B cell (primary cell): ENCODE measurements at places on chromosomes 12 and 14. TPM values are rescaled to one million over a fixed set of nuclear protein-coding genes. Genes with fewer than 3 reads are reported as not detected.

GRCh38 chr12:112916270-112916669 is 9.5 kb downstream of the OAS1 start:
- no peak overlapping the region for H3K4me3 ChIP-seq
- no peak overlapping the region for H3K27ac ChIP-seq
- no peaks in the 10 kb centered on the region for H3K4me1 ChIP-seq
- DNase-seq: no peak
- no peaks in the 10 kb centered on the region for H3K27me3 ChIP-seq

DNA sequence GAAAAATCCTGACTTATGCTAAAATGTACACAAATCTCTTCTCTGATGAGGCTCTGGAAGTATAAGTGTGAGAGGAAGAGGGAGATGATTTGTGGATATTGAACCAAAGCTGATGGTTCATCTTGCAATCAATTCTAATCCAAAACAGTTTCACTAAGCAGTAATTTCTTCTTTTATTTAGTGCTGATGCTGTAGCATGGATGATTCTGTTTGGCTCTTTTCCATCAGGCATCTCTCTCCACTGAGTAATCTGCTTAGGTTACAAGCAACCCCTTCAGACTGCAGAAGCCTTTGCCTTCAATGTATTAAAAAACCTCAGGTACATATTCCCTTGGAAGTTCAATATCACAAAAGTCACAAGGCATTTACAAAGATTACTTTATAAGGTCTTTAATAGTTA is 159.1 kb upstream of the CCDC198 start:
- H3K4me1 ChIP-seq: no peaks in the 10 kb centered on the region
- no peaks in the 10 kb centered on the region for H3K27me3 ChIP-seq
- no peak for DNase-seq
- H3K4me3 ChIP-seq: no peak overlapping the region

- no peaks in the 10 kb centered on the region for H3K36me3 ChIP-seq
- H3K27me3 ChIP-seq: no peaks in the 10 kb centered on the region
- H3K4me1 ChIP-seq: no peaks in the 10 kb centered on the region
- no peak overlapping the region for H3K27ac ChIP-seq
- no peak overlapping the region for H3K4me3 ChIP-seq
- DNase-seq: no peak
Measured at GRCh38 chr12:128557231-128557630, 266.5 kb downstream of the SLC15A4 start.

GRCh38 chr12:272942-273341 is 10.3 kb upstream of the SLC6A13 start:
- no peaks in the 10 kb centered on the region for H3K27me3 ChIP-seq
- no peak for DNase-seq
- no peak overlapping the region for H3K4me3 ChIP-seq
- no peaks in the 10 kb centered on the region for H3K4me1 ChIP-seq

DNA sequence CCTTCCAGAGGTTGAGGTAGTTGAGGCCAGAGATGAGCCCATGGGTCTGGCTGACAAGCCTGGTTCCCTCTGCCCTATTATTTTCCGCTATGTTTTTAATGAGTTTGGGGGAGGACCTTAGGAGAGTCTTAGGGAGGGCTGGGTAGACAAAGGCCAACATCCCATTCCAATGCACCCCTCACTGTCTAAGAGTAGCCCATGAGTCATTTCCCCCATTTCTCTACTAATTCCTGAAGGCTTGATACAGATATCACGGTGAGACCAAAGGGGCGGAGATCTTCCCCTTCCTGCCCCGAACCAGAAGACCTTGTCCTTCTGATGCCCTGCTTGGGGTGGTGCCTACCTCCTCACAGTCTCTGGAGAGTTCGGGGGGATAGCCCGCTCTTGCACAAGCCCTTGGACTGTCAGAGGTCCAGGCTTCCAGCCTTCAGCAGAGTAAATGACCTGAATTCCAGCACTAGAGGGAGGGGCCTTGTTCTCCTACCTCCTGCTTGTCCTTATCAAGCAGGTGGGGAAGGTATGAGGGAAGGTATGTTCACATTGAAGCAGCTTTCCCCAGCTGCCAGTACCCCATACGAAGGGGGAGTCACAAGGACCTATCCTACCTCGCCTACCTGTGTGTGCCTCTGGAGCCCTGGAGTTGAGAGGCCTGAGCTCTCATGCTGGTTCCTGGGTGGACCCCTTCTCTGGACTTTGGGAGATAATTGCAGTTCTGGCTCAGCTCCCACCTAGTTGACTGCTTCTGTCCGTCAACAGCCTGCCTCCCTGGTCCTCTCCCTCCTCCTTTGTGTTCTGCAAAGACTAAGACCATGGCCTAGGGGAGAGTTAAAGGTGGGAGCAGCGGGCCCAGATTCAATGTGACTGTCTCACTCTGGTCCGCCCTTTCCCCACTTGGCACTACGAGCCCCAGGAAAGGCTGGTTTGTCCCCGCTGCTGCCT is 3.7 kb downstream of the PSMB11 start:
- H3K4me3 ChIP-seq: no peak overlapping the region
- no peaks in the 10 kb centered on the region for H3K4me1 ChIP-seq
- no peak for DNase-seq

DNA sequence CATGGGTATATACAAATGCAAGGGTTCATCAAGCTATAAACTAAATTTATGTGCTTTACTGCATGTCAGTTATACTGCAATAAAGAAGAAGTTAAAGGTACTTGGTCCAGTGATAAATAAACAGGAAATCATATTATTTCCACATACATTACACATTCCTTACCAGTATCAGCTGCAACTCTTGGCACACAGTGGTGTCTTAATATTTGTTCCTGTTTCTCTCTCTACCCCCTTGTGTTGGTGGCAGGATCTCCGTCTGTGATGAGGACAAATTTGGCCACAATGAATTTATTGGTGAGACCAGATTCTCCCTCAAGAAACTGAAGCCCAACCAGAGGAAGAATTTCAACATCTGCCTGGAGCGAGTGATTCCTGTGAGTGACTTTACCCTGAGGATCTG is 19.2 kb upstream of the OAS1 start:
- no peak overlapping the region for H3K27ac ChIP-seq
- H3K4me1 ChIP-seq: no peaks in the 10 kb centered on the region
- H3K4me3 ChIP-seq: no peak overlapping the region
- no peak for DNase-seq
- no peaks in the 10 kb centered on the region for H3K27me3 ChIP-seq
- no peaks in the 10 kb centered on the region for H3K36me3 ChIP-seq

- H3K4me1 ChIP-seq: peaks cover 3% of the 10 kb centered on the region
- H3K27me3 ChIP-seq: peaks cover 12% of the 10 kb centered on the region
- DNase-seq: no peak
- H3K27ac ChIP-seq: no peak overlapping the region
- H3K4me3 ChIP-seq: no peak overlapping the region
Measured at GRCh38 chr12:99981639-99982190, 3.0 kb downstream of the ANKS1B start.

- H3K27me3 ChIP-seq: no peaks in the 10 kb centered on the region
- H3K27ac ChIP-seq: no peak overlapping the region
- H3K4me3 ChIP-seq: no peak overlapping the region
- DNase-seq: no peak
- H3K4me1 ChIP-seq: no peaks in the 10 kb centered on the region
Measured at GRCh38 chr12:58678753-58679152, 241.6 kb downstream of the LRIG3 start.

DNA sequence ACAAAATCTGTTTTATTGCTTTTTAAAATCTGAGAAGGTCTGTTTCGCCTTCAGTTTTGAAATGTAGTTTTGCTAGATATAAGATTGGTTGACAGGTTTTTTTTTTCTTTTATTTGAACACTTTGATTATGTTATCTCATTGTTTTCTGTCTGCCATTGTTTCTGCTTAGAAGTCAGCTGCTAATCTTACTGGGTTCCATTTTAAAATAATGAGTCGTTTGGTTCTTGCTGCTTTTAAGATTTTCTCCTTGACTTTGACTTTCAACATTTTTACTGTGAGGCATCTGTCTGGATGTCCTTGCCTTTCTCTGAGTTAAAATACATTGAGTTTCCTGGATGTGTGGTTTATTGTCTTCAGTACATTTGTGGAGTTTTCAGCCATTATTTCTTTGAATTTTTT is 56.7 kb downstream of the ADIPOR2 start:
- no peaks in the 10 kb centered on the region for H3K4me1 ChIP-seq
- no peak for DNase-seq
- H3K4me3 ChIP-seq: no peak overlapping the region
- no peak overlapping the region for H3K27ac ChIP-seq
- peaks cover 3% of the 10 kb centered on the region for H3K36me3 ChIP-seq

GRCh38 chr14:79411403-79412174 is 799.7 kb downstream of the DIO2 start:
- H3K27me3 ChIP-seq: no peaks in the 10 kb centered on the region
- DNase-seq: no peak
- H3K36me3 ChIP-seq: no peaks in the 10 kb centered on the region
- no peaks in the 10 kb centered on the region for H3K4me1 ChIP-seq

- H3K4me1 ChIP-seq: peaks cover 20% of the 10 kb centered on the region
- peak within 1 kb of the TSS; percentile 52 for H3K27ac ChIP-seq
- peak; percentile 90 for DNase-seq
- H3K27me3 ChIP-seq: no peaks in the 10 kb centered on the region
Measured at GRCh38 chr14:20989787-20990600, at the start of gene METTL17. TSS of gene METTL17 (plus strand) at chr14:20989980. CDS start at chr14:20990003, 23 bp downstream.

DNA sequence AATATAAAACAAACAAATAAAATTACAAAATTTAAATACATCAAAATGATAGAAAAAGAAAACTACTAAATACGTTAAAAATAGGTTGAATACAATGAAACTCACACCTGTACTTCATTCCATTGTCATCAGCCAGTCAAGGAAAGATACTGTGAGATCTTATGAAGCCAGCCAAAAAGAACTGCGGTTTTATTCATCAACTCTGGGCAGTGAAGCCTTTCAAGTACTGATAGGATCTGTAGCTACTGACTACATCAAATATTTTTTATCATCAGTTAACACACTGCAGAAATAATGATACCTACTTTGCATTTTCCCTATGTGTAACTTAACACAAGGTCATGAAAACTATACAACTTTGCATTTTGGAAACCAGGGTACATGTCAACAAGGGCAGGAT is 46.3 kb upstream of the FAR2 start:
- peaks cover 17% of the 10 kb centered on the region for H3K4me1 ChIP-seq
- H3K36me3 ChIP-seq: no peaks in the 10 kb centered on the region
- no peaks in the 10 kb centered on the region for H3K27me3 ChIP-seq

DNA sequence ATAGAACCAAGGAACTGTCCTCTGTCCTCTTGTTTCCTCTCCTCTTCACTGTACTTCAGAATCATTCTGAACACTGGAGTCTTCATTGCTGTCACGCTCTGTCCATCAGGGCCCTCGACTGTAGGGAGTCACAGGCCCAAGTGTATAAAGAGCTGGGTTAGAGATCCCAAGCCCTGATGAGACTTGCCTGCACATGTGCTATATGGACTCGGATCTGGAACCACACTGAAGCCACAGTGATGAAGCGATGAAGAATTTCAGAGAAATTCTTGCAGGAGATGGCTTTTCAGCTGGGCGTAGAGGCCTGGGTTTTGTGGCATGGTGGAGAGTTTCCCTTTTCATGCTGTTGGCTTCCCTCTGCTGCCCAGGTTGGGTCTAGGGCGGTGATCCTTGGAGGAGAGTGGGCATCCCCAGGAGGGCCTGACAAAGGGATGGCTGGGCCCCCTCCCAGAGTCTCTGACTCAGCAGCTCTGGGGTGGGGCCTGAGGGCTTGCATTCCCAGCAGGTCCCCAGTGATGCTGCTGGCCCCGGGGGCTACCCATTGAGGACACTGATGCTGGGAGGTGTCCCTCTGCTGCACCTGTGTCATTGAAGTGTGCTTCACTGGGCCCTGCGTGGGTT is 39.6 kb upstream of the YY1 start:
- no peaks in the 10 kb centered on the region for H3K27me3 ChIP-seq
- no peak overlapping the region for H3K27ac ChIP-seq
- no peaks in the 10 kb centered on the region for H3K36me3 ChIP-seq
- no peaks in the 10 kb centered on the region for H3K4me1 ChIP-seq
- no peak for DNase-seq

GRCh38 chr14:39673270-39673711 is 241.1 kb upstream of the FBXO33 start:
- no peak for DNase-seq
- no peaks in the 10 kb centered on the region for H3K27me3 ChIP-seq
- H3K4me3 ChIP-seq: no peak overlapping the region
- H3K4me1 ChIP-seq: no peaks in the 10 kb centered on the region

DNA sequence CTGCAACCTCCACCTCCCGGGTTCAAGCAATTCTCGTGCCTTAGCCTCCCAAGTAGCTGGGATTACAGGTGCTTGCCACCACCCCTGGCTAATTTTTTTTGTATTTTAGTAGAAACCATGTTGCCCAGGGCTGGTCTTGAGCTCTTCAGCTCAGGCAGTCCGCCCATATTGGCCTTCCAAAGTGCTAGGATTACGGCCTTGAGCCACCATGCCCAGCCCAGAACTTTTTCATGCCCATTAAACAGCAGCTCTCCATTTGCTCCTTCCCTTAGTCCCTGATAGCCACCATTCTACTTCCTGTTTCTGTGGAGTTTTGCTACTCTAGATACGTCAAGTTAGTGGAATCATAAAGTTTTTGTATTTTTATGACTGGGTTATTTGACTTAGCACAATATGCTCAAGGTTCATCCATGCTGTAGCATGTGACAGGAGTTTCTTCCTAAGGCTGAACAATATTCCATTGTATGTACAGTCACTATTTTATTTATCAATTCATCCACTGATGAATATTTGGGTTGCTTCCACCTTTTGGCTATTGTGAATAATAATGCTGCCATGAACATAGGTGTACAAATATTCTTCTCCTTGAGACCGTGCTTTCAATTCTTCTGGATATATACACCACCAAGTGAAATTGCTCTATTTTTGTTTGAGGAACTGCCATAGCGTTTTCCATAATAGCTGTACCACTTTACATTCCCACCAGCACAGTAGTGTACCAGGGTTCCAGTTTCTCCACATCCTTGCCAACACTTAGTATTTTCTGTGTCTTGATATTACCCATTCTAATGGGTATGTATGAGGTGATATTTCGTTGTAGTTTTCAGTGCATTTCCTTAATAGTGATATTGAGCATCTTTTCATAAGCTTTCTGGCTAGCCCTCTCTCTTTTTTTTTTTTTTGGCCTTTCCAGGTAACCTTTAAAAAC is 15.0 kb downstream of the ATF1 start:
- no peak overlapping the region for H3K27ac ChIP-seq
- no peak overlapping the region for H3K4me3 ChIP-seq
- H3K27me3 ChIP-seq: no peaks in the 10 kb centered on the region
- no peak for DNase-seq
- H3K4me1 ChIP-seq: no peaks in the 10 kb centered on the region
- H3K36me3 ChIP-seq: peaks cover 5% of the 10 kb centered on the region

DNA sequence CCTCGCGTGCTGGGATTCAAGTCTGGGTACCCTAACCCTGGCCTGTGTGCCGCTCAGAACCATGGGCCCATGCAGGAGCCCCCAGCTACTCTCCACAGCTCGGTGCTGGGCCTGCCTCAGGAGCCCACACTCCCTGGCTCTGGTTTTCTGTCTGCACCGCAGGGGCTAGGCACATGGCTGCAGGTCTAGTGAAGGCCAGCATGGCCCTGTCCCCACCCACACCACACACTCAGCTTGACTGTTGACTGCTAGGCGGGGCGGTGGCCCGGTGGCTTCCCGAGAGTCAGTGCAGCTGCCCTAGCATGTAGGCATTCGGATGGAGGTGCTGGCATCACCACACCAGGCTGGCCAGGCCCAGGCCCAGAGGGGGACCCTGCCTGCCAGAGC is 7.9 kb downstream of the INF2 start:
- peaks cover 38% of the 10 kb centered on the region for H3K4me1 ChIP-seq
- no peak for DNase-seq
- no peak overlapping the region for H3K27ac ChIP-seq
- H3K27me3 ChIP-seq: no peaks in the 10 kb centered on the region

The OLR1 gene
- 0.12 TPM in 1 of 2 replicates, not detected in the other for total RNA-seq

The KRT8 gene
- total RNA-seq: 0.83 and 0.94 TPM in 2 replicates

The CCDC184 gene
- 0.54 and 0.66 TPM in 2 replicates for total RNA-seq

The ABCC9 gene
- total RNA-seq: not detected in 2 replicates

The ALDH1L2 gene
- 0.32 and 0.46 TPM in 2 replicates for total RNA-seq

The SIX1 gene
- total RNA-seq: 0.12 TPM in 1 of 2 replicates, not detected in the other

The KRT80 gene
- not detected in 2 replicates for total RNA-seq

The TMEM63C gene
- total RNA-seq: 3.2 and 4.2 TPM in 2 replicates

The GPRC5A gene
- not detected in 2 replicates for total RNA-seq
